ENCODE measurements at places on chromosomes 1 and 21.

DNA sequence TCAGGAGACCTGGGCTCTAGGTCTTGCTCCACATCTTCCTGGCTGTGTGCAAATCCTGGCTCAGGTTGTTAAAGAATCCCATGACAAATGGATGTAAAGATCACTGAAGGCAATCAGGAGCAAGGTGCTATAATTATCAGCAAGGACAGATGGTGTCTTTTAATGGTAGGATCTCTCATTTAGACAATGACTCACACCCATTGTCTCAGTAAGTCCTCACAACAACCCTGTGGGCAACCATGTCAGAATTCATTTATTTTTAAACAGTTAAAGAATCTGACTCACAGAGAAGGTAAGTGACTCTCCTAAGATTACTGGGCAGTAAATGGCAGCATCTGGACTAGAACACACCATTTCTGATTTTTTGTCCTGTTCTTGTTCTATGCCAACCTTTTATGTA lies 32.8 kb downstream of the RNASEL start:
- DNase-seq: no peak

GRCh38 chr1:6392809-6393399 lies 663 bp downstream of the ACOT7 start:
- peak; percentile 52 for DNase-seq

DNA sequence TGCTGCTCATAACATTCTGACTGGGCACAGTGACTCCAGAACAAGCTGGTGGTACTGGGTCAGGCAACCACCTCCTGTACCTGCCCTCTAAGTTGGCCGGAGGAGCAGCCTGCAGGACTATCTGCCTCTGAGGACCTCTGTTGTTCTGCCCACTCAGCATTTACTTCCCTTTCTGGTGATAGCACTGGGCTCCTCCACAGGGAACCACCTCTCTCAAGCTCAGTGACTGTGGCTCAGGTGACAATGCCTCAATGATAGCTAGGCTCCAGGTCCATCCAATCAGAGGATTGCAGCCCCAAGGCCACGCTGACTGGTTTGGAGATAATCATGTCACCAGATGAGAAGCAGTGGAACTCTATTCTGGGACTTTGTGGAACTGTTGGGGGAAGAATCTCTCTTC lies 15.8 kb downstream of the SLC41A1 start:
- DNase-seq: peak; percentile 46

- no peak for DNase-seq
Observed at GRCh38 chr1:39965044-39965443, 10.1 kb downstream of the MFSD2A start.

Measured in suppressor macrophage treated with lipopolysaccharide for 1 hour (primary cell).